ENCODE measurements at places on chromosomes 2 and 18.

DNA sequence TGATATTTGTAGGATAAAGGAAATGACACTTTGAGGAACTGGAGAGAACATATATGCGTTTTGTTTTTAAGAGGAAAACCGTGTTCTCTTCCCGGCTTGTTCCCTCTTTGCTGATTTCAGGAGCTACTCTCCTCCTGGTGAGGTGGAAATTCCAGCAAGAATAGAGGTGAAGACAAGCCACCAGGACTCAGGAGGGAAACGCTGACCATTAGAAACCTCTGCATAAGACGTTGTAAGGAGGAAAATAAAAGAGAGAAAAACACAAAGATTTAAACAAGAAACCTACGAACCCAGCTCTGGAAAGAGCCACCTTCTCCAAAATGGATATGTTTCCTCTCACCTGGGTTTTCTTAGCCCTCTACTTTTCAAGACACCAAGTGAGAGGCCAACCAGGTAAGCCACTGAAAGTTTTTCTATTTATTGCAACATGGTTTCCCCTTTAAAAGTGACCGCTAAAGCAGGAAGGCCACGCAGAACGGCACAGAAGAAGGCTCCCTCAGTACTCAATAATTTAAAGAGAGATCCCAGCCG lies 735 bp downstream of the NRP2 start:
- DNase-seq, result no peak

DNA sequence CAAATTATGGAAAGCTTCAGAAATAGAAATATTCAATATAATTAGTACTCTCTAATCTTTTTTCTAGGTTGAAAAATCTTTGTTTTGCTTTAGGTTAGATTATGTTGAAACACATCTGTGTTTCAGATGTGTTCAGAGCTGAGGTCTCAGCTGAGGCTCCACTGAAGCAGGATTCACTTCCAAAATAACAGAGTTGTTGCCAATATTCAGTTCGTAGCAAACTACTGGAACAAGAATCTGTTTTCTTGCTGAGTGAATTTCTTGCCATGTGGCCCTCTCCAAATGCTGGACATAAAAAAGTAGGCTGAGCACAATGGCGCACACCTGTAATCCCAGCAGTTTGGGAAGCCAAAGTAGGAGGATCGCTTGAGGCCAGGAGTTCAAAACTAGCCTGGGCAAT lies 8.7 kb downstream of the PHOSPHO2 start:
- DNase-seq, result peak; percentile 79

GRCh38 chr2:47093626-47094025 lies 61.5 kb downstream of the STPG4 start:
- peak; percentile 44 for DNase-seq

DNA sequence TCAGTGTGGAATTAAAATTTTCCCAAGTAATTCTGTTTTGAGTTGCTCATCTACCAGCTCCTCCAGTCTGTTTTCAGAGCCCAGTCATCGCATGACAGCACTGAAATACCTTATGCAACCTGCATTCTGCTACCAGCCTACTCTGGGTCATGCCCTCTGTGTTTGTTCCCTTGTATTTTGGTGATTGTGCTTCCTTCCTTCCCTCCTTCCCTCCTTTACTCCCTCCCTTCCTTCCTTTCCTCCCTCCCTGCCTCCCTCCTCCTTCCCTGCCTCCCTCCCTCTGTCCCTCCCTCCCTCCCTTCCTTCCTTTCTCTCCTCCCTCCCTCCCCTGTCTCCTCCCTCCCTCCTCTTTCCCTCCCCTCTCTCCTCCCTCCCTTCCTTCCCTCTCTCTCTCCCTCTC lies 289.6 kb downstream of the CDH2 start:
- DNase-seq, result peak; percentile 4

GRCh38 chr2:105919191-105919811 lies 174.6 kb downstream of the NCK2 start:
- DNase-seq, result no peak

DNA sequence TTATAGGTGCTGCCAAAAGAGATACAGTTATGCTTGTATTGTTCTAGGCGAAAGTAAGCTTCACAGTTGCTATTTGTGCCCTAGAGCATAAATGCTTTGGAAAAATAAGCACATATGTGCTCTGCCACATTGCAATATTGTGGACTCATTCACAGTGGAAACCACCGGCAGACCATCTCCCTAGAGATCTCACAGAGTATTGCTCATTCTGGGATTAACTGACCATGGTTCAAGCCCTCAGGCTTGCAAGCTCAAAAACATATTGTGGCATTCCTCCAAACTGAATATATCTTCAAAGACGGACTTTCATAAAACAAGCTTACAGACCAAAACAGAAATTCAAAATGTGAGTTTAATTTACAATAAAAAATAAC lies 158.2 kb upstream of the CCDC150 start:
- peak; percentile 92 for DNase-seq

DNA sequence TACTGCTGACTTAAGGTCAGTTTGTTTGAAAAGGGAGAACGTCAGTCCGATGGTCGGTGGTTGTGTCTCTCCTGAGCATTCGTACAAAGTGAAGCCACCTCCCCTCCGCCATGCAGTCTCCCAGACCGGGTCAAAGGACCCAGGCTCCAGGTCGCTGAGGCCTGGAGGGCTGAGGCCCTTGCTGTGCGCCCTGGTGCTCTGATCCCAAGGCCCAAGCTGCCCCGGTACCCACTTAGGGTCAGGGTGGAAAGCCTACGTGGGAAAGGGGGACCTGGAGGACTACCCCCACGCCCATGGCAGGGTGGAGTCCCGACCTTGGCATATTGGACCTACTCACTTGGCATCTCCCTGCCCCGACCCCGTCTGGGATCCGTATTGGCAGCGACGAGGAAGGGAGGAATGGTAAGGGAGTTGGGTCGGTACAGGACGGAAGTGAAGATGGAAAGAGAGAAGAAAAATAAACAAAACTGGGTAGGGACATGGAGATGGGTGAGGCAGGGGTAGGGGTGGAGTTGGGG lies 8.0 kb upstream of the SIX3 start:
- no peak for DNase-seq
